ENCODE measurements at places on chromosomes 6 and 20. TPM values are rescaled to one million over a fixed set of nuclear protein-coding genes. Genes with fewer than 3 reads are reported as not detected.

IL20RA gene
- total RNA-seq, result 6.7 TPM

ADAM33 gene
- 0.72 TPM for total RNA-seq

NOTCH4 gene
- 0.53 TPM for total RNA-seq

TBXT gene
- total RNA-seq, result not detected

KHDC1 gene
- total RNA-seq, result 2.8 TPM

DLGAP4 gene
- total RNA-seq, result 42.5 TPM

CASS4 gene
- total RNA-seq, result 48.0 TPM

CTCFL gene
- total RNA-seq, result not detected

ZNF512B gene
- total RNA-seq, result 23.2 TPM

NECAB3 gene
- 186 TPM for total RNA-seq
